ENCODE measurements at places on chromosomes 11 and 22.

GRCh38 chr11:2385156-2386151 lies 8.3 kb downstream of the CD81 start:
- DNase-seq: no peak

DNA sequence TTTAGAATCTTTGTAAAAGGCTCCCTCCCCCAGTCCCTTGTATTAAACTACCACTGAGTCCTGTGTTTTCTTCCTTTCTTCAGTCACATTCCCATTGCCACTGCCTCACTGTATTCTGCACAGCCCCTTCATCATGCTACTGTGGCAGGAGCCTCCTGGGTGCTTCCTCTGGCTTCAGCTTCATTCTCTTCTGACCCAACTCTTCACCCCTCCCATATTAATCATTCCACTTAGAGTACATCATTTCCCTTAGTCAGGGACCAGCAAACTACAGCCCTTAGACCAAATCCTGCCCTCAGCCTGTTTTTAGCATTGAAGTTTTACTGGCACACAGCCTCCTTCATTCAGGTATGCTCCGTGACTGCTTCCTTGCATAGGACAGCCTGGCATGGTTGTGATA lies 127.7 kb upstream of the MTNR1B start:
- no peak for DNase-seq

DNA sequence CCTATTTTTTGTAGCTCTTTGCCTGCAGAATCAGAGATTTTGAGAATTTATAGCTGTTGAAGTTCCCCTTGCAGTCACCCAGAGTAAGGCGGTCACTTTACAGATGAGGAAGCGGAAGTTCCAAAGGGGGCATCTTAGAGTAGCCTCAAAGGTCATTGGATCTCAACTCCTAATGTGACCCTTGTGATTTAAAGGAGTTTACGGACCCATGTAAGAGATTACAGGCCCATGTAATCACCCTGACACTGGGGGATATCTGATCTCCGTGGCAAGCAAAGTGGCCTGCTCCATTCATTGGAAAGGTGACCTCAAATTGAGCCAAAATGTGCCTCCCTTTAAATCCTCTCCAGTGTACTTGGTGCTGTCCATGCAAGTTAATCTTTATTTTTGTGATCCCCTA lies 15.7 kb downstream of the P2RX3 start:
- DNase-seq: no peak

- DNase-seq: no peak
Measured at GRCh38 chr11:119615003-119615881, 113.8 kb downstream of the NECTIN1 start.

DNA sequence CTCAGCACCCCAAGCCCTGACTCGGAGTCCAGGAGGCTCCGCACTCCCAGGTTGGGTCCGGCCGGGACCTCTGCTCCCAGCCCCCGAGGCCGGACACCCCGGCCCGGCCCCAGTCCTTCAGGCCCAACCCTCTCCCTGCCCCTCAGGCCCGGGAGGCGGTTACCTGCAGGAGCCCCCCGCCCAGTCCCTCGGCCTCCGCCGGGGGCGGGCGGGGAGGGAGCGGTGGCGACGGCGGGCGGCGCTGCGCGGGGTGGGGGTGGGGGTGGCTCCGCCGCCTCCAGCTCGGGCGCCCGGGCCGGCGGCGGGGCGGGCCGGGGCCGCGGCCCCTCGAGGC lies 310 bp downstream of the TCF20 start:
- no peak for DNase-seq

GRCh38 chr22:38758276-38758945 lies 2.6 kb upstream of the SUN2 start:
- peak; percentile 42 for DNase-seq

DNA sequence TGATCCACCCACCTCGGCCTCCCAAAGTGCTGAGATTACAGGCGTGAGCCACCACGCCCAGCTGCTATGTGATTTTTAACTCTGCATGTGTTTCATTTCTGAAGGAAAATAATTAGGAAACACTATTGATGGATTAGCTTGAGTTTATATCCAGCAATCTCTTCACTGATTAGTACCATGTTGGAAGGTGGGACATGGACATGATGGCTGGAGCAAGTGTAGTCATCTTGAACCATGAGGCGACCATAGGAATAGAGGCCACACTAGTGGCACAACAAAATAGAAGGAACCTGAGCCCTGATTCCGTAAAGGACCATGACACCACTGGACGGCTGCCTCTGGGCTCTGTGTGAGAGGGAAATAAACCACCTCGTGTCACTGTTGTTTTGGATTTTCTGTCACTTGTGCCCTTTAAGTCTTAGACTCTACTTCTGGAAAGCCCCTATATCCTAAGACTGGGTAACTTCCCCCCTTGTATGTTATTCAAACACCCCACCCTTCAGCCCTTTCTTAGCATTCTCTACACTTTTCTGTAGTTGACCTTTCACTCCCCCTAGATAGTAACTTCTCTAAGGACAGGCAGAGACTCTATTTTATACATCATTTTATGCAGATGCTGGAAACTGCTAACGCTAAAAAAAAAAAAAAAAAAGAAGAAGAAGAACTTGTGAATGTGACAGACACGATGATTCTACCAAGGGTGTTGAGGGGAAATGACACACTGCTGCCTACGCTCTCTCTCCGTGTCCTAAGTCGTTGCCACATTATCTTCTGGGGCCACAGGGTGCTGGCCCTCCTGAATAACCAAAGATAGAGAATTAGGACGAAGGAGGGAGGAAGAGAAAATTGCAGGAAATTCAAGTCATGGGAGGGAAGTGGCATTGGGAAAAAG lies 2.7 kb upstream of the VPS37C start:
- no peak for DNase-seq

- DNase-seq: no peak
Measured at GRCh38 chr11:94131047-94131717, 2.5 kb downstream of the PANX1 start.

GRCh38 chr11:63635762-63636465 lies 21.7 kb upstream of the PLAAT3 start:
- peak; percentile 56 for DNase-seq

GRCh38 chr11:65279741-65280440 lies 18.1 kb downstream of the POLA2 start:
- DNase-seq: no peak

DNA sequence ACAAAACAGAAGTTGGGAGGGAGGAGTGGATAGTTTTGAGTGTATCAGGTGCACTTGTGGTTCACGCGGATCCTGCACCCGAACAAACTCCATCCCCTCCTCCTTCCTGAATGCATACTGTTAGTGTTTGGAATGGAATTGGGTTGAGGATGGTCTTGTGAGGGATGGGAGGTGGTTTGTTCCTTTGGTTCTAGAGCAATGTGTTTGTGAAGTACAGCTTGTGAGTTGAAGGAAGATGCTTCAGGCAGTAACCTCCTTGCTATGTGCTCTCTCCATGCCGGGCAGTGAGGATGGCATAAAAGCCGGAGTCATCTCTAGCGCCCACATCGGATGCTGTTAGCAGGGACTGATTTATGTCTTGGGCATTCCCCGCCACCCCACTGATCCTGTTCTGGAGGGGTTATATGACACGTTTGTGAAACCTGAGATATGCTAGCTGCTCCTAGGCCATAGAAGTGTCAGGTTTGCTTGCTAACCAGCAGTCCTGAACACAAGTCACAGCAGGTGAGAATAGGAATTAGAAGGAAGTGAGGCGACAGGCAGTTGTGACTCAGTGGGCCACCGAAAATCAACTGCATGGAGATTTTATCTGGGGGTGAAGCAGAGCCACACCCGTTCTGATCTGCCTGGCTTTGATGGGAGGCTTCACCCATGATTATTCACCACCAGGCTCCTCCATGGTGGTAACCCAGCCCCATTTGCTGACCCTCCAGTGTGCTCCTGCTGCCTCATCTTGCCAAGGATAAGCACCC lies 2.2 kb downstream of the BCR start:
- DNase-seq: peak; percentile 18

- DNase-seq: no peak
Measured at GRCh38 chr11:35065566-35065965, 73.4 kb upstream of the CD44 start.

- DNase-seq: no peak
Measured at GRCh38 chr11:4076774-4077173, 17.8 kb upstream of the RRM1 start.

GRCh38 chr22:38953091-38953490 lies 4.3 kb upstream of the APOBEC3A start:
- no peak for DNase-seq

- no peak for DNase-seq
Measured at GRCh38 chr11:57244911-57245310, 7.9 kb upstream of the APLNR start.

- DNase-seq: no peak
Measured at GRCh38 chr11:116637766-116638165, 135.0 kb downstream of the BUD13 start.

DNA sequence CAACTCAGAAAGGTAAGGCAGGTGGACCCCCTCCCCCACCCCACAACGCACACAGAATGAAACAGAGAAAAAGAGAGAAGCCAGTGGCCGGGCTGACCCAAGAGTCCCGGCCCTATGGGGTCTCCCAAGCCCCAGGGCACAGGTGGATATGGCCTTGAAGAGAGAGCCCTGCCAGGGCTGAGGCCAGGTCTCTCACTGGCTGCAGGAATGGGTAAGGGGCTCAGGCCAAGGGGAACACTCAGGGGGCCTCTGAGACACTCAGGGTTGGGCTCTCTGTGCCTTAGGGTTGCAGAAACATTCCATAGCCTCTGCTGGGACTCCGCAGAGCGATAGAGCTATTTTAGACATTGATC lies 98.0 kb downstream of the PDE2A start:
- DNase-seq: no peak

- no peak for DNase-seq
Measured at GRCh38 chr11:87122852-87123251, 85.1 kb downstream of the TMEM135 start.

DNA sequence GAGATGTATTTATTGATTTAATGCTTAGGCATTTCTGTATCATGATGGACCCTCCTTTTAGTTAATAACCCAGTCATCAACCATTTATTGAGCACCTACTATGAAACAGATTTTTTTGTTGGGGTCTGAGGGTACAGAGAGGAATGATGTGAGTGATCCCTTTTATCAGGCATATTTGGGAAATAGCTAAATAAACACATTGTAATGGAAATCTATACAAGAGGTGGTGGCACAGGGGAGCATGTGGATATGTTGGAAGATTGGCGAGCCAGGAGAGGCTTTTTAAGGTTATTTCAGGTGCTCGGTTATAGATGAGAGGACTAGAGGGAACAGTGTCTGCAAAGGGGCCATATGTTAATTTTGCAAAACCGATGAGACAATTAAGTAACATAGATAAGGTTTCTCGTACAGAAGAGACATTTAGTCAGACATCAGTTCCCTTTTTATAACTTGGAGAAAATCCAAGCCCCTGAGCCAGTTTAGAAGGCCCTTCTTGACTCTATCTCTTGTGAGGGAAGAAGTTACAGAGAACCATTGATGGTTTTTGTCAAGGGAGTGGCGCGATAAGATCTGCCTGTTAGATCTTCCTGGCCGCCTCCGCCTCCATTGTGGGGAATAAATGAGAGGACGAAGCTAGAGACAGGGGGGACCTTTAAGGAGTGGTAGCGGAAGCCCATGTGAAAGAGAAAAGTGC lies 2.0 kb downstream of the ATXN10 start:
- no peak for DNase-seq

DNA sequence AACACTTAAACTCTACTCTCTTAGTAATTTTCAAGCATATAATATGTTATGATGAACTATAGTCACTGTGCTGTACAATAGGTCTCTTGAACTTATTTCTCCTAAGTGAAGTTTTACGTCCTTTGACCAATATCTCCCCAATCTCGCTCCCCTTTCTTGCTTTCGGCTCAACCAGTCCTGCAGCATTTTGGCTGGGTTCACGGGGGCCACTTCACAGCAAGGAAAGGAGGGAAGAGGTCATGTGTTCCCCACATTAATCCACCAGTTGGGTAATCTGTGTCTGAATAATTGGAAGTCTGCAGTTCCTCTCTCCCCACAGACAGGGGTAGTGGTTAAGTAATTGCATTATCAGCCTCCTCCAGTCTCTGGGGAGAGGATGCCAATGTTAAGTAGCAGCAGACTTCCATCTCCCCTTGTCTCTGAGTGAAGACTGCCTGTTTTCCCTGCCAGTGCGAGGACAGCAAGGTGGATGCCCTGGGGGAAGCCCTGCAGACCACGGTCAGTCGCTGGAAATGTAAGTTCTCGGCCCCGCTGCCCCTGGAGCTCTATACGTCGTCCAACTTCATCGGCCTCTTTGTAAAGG lies 59.2 kb upstream of the CRTAM start:
- DNase-seq: no peak

DNA sequence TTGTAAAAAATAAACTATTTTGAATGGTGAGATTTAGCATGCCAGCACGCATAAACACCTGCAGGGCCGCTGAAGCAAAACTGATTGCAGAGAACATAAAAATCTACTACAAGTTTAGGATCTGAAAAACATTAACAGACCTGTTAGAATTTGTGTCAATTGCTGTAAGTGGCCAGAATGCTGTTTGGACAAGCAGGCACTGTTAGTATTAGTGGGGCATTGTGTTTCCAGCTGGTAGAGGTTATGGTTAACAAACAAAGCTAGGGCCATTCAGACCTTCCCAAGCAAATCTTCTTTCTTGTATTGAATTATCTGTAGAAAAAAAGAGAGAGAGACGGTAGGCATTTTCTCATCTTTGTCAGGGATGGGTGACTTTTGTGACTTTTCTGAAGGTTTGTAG lies 57.6 kb upstream of the OLFML1 start:
- DNase-seq: no peak

GRCh38 chr11:101863361-101863760 lies 51.4 kb upstream of the CEP126 start:
- DNase-seq: no peak

DNA sequence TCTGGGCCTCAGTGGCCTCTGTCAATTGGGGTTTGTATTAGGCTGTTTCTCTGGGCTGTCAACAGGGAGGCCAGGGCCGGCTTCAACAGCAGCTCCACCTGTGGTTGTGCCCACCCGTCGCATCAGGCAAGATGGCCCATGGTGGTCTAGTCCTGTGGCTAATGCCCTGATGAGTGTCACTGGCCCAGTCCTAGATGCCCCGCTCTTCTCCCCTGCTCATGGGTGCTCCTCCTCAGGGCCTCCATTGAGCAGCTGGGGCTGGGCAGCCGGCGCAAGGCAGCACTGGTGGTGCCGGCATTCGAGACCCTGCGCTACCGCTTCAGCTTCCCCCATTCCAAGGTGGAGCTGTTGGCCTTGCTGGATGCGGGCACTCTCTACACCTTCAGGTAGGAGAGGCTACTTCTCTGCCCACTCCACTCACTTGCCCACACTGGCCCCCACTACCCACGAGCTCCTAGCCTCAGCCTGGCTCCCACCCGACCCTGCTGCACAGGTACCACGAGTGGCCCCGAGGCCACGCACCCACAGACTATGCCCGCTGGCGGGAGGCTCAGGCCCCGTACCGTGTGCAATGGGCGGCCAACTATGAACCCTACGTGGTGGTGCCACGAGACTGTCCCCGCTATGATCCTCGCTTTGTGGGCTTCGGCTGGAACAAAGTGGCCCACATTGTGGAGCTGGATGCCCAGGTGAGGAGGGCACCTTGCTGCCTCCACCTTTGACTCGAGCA lies 5.4 kb downstream of the LARGE2 start:
- no peak for DNase-seq

DNA sequence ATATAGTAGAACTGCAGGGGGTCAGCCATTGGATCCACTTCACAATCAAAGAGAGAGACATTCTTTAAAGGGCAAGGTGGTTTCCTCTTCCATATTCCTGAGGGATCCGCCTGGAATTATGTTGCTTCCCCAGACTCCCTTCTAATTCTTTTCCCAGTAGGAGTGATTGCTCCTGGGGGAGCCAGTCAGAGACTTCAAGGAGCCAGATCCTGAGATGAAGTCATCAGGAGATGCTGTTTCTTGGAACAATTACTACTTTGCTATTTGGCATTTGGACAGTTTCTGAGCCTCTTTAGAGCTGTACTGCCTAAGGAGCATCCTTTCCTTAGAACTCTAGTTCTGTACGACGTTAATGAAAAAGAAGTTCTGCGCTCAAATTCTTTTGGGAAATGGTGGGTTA lies 1.9 kb upstream of the OR9Q2 start:
- no peak for DNase-seq
